ENCODE measurements at places on chromosomes 1 and 21.

DNA sequence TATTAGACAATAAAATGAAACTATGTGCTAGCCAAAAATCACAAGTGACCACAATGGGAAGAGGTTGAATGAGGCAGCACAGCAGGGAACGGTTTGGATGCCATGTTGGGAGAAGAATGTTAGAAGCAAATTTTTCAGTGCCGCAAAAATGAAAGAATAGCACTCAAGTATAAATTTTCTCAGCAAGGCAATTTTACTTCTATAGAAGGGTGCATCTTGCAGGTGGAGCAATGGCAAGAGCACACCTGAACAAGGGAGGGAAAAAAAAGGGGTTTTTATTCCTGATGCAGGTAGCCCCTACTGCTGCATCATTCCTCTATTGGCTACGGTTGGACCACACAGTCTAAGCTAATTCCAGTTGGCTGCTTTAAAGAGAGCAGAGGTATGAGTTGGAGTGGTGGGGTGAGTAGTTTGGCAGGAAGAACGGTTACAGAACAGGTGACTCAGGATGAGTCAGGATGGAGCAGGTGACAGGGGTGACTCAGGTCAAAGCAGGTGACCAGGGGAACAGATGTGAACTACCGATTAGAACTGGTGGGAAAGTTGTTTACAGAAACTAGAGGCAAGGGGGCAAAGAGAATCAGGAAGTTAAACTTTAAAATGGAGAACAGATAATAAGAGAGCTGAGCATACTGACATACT, 301.1 kb upstream of the NRIP1 start:
- no peak for DNase-seq

GRCh38 chr1:111769517-111770146, 13.9 kb downstream of the DDX20 start:
- DNase-seq = peak; percentile 77

- no peak for DNase-seq
Measured at GRCh38 chr1:230858918-230859729, 9.2 kb downstream of the C1orf198 start.

DNA sequence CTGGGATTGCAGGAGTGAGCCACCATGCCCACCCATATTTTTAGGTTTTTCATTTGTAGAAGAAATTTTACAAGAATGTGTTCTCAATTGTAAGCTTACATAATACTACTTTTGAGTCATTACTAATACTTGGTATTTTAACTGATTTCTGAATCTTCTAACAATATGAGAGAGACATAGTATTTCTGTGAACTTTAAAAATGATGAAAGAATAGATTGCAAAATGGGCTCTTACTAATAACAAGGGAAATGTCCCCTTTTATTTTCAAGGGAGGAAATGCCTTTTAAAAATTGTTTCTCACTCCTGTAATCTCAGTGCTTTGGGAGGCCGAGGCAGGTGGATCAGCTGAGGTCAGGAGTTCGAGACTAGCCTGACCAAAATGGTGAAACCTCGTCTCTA, 5.9 kb downstream of the AGO3 start:
- DNase-seq = peak; percentile 77

DNA sequence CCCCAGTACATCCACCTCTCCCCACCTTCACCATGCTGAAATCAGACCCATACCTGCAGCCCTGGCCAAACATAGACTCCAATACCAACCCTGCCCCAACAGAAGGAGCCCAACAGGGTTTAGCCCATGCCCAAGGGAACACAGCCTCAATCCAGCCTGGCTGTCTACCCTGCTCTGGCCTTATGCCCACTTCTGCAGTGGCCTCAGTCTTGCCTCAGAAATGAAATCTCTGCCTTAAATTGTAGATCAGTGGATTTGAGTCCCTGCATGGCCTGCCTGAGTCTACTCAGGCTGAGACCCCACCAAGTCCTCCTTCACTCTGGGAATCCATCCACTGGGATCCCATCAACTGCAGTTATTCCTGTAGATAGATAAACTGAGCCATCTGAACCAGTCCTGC, 97.6 kb upstream of the GJB5 start:
- no peak for DNase-seq

- no peak for DNase-seq
Measured at GRCh38 chr1:64038119-64038518, 165.3 kb upstream of the UBE2U start.

GRCh38 chr1:9653210-9653490, 1.6 kb downstream of the PIK3CD start:
- no peak for DNase-seq

- no peak for DNase-seq
Measured at GRCh38 chr1:154955039-154955717, 721 bp downstream of the PBXIP1 start.

- DNase-seq = no peak
Measured at GRCh38 chr1:176560681-176561080, 97.7 kb downstream of the PAPPA2 start.

Data from suppressor macrophage treated with lipopolysaccharide for 4 hours (primary cell).